ENCODE measurements at places on chromosomes 2 and 18.

- DNase-seq, result no peak
Measured at GRCh38 chr2:200619279-200619678, 33.5 kb downstream of the AOX1 start.

DNA sequence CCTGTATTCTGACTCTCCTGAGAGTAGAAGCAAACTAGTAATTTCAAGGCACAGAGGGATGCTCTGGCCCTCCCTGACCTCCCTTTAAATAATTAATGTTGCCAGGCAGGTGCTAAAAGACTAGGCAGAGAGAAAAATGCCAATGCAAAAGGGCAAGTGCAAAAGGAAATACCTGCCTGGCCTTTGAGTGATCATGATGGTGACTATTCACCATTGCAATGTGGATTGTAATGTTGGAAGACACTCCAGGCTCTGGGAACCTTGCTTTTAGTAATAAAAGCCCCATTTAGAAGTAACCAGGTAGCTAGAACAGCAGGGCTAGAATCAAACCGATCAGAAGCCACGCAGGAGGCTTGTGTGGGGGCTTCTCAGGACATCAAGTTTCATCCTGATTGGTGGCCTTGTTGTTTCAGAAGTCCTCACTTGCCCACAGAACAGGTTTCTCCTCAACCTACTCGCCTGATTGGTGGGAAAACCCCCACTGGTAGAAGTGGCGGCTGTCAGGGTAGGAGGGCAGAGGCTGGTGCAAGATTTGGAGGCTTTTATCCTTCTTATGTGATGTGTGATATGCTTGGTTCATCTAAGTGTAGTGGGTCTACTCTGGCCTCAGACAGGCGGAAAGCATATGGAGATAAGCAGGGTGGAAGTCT lies 16.0 kb upstream of the CHRNA1 start:
- no peak for DNase-seq

DNA sequence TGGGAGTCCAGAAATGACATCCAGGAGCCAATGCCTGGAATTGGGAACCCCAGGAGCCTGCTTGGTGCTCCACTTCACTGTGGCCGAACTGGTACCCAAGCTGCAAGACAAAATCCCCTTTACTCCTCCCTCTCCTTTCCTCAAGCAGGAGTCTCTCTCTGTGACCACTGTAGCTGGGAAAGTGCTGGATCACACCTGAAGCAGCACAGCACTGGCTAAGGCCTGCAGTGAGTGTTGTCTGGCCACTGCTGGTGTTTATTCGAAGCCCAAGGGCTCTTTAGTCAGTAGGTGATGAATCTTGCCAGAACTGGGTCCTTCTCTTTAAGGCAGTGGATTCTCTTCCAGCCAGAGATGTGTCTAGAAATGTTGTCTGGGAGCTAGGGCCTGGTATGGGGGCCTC lies 26.4 kb downstream of the STPG4 start:
- no peak for DNase-seq

GRCh38 chr2:233974530-233975071 lies 57.4 kb downstream of the TRPM8 start:
- DNase-seq, result no peak
